Activated CD4-positive, alpha-beta memory T cell treated with anti-CD3 and anti-CD28 coated beads, Interleukin-2, amount 10 ng/mL, durations not matched to agents 7 days and 5 days (primary cell): ENCODE measurements at places on chromosomes 11 and 22.

GRCh38 chr11:17386331-17387084 lies 2.0 kb downstream of the KCNJ11 start:
- H3K27me3 ChIP-seq: peaks cover 25% of the 10 kb centered on the region
- DNase-seq: peak; percentile 39
- H3K36me3 ChIP-seq: no peaks in the 10 kb centered on the region
- H3K4me1 ChIP-seq: peaks cover 12% of the 10 kb centered on the region

DNA sequence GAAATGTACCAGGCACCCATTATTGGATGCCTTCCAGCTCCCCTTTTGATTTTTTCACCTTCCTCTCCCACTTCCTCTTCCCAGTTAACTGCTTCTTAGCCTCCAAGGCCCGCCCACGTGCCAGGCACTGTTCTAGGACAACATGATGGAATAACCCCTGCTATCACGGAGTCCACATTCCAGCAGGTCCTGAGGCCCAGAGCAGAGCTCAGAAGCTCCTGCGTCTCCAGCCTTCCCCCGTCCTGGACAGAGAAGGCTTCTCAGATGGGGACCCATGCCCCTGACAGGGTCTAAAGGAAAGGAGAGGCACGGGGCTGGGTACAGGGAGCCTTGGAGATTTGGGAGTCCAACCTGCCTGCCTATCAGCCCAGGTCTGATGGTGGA lies 29.1 kb downstream of the TRIM29 start:
- H3K27me3 ChIP-seq: peaks cover 10% of the 10 kb centered on the region
- no peak for DNase-seq
- H3K36me3 ChIP-seq: no peaks in the 10 kb centered on the region
- H3K4me1 ChIP-seq: no peaks in the 10 kb centered on the region
- no peak overlapping the region for H3K4me3 ChIP-seq
- H3K27ac ChIP-seq: no peak overlapping the region

DNA sequence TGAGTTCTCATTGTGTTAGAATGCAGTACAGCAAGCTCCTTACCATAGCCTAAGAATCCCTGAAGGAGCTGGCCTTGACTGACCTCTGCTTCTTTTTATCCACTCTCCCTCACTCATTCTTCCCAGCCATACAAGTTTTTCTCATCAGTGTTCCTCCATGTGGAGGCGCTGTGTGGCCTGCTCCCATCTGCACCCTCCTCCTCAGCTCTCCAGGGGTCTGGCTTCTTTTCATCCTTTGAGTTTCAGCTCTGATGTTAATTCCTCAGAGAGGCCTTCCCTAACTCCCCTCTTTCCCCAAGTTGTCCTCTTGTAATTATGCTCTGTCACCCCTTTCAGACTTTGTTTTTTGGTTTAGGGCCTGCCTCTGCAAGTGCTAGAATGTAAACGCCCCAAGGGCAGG lies 144.8 kb downstream of the WNT7B start:
- H3K4me1 ChIP-seq: no peaks in the 10 kb centered on the region
- H3K27ac ChIP-seq: no peak overlapping the region
- H3K36me3 ChIP-seq: no peaks in the 10 kb centered on the region
- DNase-seq: no peak
- H3K27me3 ChIP-seq: no peaks in the 10 kb centered on the region

DNA sequence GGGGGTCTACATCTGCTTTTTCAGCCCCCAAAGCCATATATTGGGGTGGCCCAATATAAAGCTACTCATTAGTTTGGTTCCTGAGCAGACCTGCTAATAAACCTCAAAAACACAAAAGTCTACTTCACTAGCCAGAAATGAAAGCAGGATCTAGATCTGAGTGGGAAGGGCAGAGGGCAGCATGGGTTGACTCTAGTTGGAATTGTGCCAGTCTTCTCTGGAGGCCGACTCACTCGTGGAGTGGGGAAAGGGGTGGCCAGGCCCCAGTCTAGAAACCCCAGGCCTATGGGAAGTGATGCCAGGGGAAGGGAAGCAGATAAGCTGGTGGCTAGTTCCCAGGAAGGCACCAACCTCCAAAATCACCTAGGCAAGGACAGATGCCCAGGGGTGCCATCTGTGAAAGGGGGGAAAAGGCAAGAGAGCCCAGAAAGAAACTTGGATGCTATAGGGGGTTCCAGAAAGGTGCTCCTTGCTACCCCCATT lies 5.3 kb downstream of the PATZ1 start:
- no peaks in the 10 kb centered on the region for H3K27me3 ChIP-seq
- no peak overlapping the region for H3K4me3 ChIP-seq
- peaks cover 59% of the 10 kb centered on the region for H3K4me1 ChIP-seq
- peaks cover 60% of the 10 kb centered on the region for H3K36me3 ChIP-seq

DNA sequence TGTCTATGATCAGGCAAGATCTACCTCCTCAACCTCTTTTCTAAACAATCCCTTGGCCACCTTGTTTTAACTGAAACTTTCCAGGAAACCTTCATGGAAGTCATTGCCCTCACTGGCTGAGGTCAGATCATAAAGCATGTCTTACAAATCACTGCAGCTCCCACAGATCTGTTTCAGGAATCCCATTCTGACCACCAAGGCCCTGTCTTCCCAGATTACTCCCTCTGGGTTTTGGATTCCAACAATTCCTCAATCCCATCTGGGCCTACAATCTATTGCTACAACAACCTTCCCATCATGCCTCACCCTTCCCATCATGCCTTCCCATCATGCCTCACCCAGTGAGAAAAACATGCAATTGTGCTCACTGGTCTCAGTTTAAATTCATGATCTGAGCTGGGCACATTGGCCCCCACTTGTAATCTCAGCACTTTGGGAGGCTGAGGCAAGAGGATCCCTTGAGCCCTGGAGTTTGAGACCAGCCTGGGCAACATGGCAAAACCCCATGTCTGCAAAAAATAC lies 15.9 kb downstream of the ADAMTS15 start:
- H3K27me3 ChIP-seq: peaks cover 2% of the 10 kb centered on the region
- no peak overlapping the region for H3K4me3 ChIP-seq
- no peak overlapping the region for H3K27ac ChIP-seq

GRCh38 chr11:65278356-65278755 lies 16.6 kb downstream of the POLA2 start:
- H3K4me3 ChIP-seq: no peak overlapping the region
- H3K36me3 ChIP-seq: peaks cover 69% of the 10 kb centered on the region
- DNase-seq: no peak
- peaks cover 23% of the 10 kb centered on the region for H3K4me1 ChIP-seq
- no peak overlapping the region for H3K27ac ChIP-seq

- no peak overlapping the region for H3K4me3 ChIP-seq
- H3K27me3 ChIP-seq: no peaks in the 10 kb centered on the region
- H3K4me1 ChIP-seq: peaks cover 6% of the 10 kb centered on the region
- H3K36me3 ChIP-seq: no peaks in the 10 kb centered on the region
- DNase-seq: no peak
Measured at GRCh38 chr22:30868663-30869385, 99.8 kb downstream of the MORC2 start.
